Brain (organoid and tissue), 16 donors: ENCODE measurements at places on chromosomes 4 and X. TPM values are rescaled to one million over a fixed set of nuclear protein-coding genes. Genes with fewer than 3 reads are reported as not detected.
A peak's percentile ranks its signal among the peaks of the same experiment; 100 is the strongest.

DNA sequence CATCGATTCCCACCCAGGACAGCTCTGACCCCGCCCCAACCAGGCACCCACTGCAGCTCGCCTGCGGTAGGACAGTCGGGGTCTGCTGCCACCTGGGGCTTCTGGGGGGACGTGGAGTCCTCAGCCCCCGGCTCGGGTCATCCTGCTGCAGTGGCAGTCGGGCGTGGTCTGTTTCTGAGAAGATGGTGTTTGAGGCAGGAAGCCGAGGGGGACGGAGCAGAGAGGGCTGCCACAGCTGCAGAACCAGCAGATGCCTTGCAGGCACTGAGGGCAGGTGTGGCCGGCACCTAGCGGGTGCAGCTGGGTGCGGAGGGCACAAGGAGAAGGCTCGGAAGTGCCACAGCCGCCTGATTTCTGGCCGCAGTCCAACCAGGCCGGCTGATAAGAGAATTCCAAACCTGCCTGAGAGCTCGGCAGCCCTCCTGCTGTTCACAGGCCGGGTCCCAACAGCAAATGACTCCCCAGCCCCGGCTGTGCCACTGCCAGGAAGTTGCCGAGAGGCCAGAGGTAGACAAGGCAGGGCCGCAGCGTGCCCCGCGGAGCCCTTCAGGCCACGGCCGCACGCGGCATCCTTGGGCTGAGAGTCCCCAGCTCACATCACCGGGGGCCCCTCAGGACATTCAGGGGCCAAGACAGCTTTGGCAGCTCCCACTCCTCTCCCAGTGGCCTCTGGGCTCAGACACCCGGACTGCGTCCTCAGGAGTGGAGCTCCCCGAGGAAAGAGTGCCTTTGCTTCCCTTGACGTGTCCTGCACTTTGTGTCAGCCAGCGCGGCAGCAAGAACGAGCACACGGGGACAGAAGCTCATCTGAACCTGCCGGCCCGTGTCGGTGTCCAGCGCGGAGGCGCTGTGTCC is 9.4 kb upstream of the CPLX1 start:
- DNase-seq, result no peak

GRCh38 chr4:76380561-76380960 is 40.4 kb downstream of the CCDC158 start:
- no peak for DNase-seq

DNA sequence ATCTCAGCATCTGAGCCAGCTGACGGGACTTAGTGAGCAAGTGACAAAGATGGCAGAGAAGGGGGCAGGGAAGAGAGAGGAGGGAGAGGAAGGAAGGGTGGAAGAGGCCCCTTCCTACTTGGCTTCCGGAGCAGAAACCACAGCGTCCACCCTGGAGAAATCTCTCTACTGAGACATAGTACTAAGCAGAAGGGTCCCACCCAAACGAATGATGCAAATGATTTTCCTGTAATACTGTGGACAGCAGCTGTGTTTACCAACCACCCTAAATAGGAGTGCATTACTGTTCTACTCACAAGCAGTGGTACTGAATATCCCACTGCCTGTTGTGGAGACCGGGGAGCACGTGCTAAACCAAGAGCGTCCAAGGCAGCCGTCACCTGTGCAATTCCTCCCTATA is 29.4 kb downstream of the DTHD1 start:
- DNase-seq, result no peak

DNA sequence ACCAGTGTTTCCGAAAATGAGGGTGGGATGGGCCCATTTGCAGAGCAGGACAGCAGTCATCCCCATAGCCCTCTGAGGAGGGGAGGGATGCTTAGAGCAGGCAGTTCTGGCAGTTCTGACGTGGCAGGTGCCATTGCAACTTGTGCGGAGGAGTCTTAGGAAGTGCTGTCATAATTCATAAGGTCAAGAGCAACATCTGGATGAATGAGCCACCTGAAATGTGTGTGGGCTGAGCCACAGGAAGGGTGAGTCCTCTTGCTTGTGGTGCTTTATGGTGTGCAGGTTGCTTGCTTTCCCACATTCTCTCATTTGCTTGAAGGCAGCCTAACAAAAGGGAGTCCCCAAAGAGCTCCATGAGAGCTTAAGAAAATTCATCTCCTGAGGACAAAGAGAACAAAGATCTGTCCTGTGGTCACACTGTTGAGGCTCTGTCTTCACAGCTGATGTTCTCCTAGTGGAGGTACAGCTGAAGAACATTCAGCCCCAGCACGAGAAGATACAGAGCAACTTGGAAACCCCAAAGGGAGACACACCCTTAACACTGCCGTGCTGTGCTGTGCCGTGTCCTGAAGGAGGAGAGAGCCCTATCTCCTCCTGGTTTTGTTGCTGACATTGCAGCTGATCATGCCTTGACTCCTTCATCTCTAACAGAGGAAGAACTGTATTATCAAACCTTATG is 60.3 kb downstream of the DLG3 start:
- DNase-seq, result no peak

- peak; percentile 41 for DNase-seq
These were observed 108.4 kb downstream of the LINC00632 start for GRCh38 chrX:140817943-140818342.

DNA sequence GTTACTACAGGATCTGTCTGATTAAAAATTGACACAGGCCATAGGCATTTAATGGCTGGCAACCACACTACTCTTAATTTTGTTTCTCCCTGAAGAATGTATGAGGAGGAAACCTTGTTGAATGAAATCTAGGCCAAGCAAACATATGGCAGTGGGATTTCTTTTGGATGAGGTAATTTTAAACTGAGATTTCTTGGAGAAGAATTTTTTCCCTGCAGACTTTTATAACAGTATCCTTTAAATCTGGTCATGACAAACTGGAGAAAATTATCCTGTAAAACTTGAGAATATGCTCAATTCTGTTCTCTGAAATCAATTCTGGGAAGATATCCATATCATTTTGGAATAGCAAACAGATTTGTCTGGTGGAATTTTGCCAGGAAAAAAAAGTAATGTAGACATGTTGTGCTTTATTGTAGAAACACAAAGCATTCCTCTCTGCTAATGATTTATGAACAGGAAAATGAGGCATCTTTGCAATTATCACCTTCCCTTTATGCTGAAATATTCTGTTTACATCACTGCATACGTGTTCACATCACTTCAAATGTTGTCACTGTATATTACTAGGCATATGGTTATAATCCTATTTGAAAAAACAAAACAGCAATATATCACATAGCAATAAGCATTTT is 108.3 kb upstream of the ARSJ start:
- DNase-seq, result peak; percentile 92

TAF7L gene
- not detected for polyA plus RNA-seq

STBD1 gene
- polyA plus RNA-seq, result 0.25 TPM

COQ2 gene
- polyA plus RNA-seq, result 4.1 TPM

HSFX4 gene
- polyA plus RNA-seq, result not detected

GC gene
- not detected for polyA plus RNA-seq
